Naive B cell (primary cell): ENCODE measurements at places on chromosomes 5 and 9.
A peak's percentile ranks its signal among the peaks of the same experiment; 100 is the strongest.

DNA sequence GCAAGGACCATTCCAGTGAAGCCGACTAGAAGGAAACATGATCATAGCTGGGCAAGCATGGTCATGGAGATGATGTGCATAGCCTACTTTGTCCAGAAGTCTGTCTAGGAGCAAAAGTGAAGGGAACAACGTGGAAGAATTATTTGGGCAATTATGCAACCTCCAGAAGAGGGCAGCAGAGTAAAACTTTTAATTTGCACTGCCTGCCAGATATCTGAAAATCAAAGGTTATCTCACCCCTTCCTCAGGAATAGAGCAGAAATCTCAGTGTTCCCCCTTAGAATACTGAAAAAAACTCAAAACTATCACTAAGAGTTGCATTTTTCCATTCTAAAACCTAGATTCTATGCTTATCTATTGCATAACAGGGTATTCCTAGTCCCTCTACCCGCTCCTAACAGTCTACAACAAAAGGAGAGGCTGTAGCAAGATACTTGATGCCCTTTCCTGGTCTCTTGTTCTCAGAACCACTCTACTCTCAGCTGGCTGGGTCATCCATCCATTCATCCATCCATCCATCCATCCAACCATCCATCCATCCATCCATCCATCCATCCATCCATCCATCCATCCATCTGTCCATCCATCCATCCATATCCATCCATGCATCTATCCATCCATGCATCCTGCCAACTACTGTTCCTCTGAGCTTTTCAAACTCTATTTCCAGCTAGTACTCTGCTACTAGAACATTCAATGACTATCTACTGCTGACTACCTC, 8.4 kb upstream of the SETD9 start:
- DNase-seq, result peak; percentile 46

- no peak for DNase-seq
Measured at GRCh38 chr5:21173526-21173925, 1185.5 kb upstream of the CDH18 start.

DNA sequence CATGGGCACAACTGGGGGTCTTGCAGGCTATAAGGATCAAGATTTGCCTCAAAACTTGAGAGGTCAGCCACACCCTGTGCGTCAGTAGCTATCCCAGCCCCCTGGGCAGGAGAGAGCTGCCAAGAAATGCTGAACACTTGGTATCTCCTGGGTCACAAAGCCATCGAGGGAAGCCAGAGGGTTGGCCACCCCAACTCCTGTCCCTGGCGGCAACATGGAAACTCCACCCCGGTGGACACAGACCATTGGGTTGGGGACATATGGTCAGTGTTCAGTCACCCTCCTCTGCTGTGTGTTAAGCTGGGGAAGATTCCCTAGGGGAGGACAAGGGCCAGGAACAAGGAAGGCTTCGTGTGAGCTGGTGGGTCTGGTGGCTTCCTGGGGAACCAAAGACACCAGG, 140.6 kb downstream of the C5orf15 start:
- no peak for DNase-seq

- DNase-seq, result no peak
Measured at GRCh38 chr9:15468145-15468544, 42.6 kb downstream of the PSIP1 start.

GRCh38 chr9:112378328-112379176, 1.4 kb upstream of the HSDL2 start:
- peak; percentile 7 for DNase-seq

DNA sequence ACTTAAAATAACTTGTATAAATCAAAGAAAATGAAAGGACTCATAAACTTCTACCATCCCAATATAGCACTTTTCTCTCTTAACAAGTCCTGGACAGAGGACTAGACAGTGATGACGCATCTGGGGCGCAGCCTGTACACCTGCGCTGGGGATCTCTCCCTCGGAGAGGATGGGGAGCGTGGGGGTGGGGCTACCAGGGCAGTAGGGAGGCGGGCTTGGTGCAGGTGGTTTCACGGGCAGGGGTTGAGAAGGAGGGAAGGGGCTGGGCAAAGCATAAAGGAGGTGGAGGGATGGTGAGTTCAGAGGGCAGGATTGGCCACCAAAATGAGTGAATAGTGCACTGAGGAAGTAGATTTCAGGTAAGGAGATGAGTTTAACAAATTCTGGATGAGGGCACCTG, 41.1 kb downstream of the STC2 start:
- no peak for DNase-seq

DNA sequence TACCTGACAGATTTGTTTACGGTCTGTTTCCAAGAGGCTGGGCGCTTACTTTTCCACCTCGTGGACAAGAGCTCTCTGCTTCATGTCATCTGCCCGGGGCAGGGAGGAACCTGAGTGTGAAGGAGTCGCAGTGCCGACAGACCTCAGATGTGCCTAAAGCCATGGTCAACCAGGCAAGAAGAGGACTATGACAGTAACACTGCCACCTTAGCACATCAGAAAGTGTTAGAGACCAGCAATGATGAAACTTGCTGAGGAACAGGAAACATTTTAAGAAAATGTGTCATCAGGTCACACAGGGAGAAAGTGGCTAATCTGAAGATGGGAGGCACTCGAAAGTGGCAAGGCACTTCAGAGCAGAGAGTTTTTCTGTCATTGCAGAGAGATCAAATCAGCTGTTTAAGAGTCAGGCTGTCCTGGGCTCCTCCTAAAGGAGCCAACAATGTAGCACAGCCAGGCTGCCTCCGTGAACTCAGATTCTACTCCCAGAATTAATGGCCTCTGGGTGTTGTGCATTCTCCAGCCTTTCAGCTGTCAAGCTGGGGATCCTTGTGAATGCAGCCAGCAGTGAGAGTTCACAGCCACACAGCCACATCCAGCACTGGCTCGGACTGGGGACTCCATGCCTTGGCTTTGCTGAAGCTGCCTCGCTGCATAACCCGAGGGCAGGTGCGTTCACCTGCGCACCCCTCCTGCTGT, 94.6 kb downstream of the RAPGEF1 start:
- no peak for DNase-seq

- no peak for DNase-seq
Measured at GRCh38 chr9:32424616-32425015, 40.2 kb downstream of the ACO1 start.

- no peak for DNase-seq
Measured at GRCh38 chr9:93133681-93134014, 403 bp downstream of the NINJ1 start.

DNA sequence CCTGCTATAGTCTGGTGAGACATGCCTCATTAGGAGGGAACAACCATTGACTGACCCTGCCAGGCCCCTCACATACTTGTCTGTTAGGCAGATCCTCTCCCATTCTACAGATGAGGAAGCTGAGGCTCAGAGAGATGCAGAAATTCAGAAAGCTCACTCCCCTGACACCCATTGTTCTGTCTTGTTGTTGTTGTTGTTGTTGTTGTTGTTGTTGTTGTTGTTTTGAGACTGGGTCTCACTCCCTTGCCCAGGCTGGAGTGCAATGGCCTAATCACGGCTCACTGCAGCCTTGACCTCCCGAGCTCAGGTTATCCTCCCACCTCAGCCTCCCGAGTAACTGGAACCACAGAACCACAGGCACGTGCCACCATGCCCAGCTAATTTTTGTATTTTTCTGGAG, 13.1 kb upstream of the CFAP157 start:
- no peak for DNase-seq

DNA sequence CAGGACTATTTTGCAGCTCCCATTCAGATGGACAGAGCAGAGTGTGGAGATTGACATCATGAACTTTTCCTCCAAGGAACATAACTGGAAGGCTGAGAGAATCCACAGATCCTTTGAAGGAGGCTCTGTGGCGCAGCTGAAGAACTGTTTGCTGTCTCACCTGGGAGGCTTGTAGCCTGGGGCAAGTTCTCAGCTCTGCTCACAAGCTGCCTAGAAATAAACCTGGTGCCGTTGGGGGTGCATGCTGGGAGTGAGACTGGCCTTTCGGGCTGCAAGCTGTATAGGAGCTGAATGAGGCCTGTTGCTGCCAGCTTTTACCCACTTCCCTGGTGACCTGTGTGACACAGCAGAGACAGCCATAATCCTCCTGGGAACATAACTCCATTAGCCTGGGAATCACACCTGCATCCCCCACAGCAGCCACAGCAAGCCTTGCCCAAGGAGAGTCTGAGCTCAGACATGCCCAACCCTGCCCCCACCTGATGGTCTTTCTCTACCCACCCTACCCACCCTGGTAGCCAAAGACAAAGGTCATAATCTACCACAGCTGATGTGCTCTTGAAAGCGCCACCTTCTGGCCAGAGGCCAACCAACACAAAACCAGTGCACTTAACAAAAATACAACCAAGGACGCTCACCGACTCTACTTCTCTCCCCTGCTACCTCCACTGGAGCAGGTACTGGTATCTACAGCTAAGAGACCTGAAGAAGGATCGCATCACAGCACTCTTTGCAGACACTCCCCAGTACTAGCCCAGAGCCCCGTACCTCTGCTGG, 205.1 kb upstream of the MRPS30 start:
- DNase-seq, result no peak

DNA sequence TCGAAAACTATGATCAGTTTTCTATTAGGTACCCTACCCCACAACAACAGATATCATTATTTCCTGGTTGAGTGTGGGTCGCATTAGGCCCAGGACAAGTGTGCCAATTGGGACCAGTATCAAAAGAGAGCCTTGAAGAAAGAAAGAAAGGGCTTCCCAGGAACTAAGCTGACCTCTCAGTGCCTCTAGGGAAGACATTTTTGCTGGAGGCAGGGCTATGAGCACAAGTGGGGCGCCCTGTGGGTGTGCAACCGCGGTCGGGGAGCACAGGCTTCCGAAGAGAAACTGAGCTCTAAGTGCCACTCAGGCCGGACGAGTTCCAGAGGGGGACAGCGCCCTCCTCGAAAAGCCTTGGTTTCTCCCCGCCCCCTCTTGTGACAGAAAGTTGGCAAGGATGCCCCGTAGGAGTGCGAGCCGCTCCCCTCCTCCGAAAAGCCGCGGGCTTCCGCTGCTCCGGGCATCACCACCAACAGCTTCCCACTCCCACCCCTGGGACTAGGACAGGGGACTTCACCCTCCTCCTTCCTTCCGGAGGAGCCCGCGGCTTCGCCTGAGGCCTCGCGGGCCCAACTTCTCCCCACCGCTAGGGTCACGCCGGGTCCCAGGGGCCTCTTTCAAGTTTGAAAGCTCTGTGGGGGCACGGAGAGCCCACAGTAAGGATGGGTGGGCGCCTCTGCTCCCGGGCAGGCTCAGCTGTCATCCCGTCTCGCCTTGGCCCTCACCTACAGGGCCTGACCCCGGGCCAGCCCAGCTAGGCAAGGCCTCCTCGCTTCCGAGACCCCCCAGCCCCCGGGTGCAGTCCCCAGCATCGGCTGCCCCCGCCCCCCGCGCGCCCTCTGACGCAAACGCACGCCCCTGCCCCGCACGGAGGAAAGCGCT, 2.0 kb downstream of the NR2F1-AS1 start:
- DNase-seq, result no peak

DNA sequence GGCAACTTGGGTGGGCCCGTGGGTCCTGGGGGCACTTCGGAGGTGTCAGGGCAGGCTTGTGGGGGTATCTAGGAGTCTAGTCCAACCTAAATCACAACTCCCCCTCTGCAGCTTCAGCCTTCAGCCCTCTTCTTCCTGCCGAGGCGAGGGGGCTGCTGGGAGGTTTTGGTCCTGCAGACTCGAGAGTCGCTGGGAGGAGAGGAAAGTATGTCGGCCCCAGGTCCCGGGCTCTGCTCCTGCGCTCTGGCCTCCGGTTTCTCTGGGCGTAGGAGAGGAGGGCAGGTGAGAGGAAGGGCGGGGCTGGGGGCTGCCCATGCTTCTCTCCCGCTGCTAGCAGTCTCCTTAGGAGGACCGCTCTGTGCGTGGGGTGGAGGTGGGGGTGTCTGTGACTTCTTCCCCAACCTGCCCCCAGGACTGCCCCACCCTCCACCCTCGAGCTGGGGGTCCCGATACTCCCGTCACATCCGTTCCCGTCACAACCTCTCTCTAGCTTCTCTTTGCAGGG, 139.8 kb upstream of the COL5A1 start:
- no peak for DNase-seq

- DNase-seq, result peak; percentile 40
Measured at GRCh38 chr9:99592834-99593574, 228.7 kb upstream of the NR4A3 start.

DNA sequence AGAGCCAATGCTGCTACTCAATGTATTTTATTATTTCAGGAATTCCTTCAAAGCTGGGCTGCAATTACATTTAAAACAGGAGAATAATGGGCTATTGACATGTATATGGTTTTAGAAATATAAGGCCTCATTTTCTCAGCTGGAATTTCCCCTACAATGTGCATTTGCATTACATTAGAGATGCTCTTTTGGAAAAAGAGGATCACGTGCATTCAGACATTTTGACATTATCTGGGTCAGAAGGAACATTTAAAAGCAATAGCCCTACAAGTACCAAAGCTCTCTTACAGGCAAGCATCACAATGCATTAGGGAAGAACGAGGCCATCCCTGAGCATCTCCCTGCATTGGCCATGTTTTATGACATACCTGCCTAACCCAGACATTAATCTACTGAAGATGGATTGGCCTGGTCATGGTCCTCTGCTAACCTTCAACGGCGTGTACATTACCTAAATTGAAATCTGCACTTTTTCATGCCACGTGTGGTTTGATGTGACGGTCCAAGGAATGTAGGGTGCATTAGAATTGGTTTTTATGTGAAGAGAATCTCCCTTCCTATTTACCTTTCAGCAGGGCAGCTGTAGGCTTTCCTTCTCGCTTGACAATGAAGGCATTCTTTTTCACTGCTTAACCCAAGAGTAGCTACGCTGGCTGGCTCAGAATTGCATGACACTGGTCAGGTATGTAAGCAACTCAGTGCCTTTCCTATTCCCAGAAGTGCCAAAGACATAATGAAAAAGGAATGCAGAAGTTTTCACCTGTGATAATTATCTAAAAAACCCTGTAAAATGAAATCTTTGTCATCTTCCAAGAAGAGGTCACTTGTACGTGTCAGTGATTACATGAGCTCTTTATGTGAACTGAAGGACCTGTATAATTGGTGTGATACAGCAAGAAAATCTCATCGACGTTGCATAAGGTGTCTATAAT, 212.3 kb upstream of the MPDZ start:
- no peak for DNase-seq

GRCh38 chr9:71519098-71519696, 249.1 kb downstream of the CEMIP2 start:
- no peak for DNase-seq

- no peak for DNase-seq
Measured at GRCh38 chr5:60395712-60396329, 304.1 kb downstream of the DEPDC1B start.

GRCh38 chr9:123318202-123318601, 37.8 kb upstream of the CRB2 start:
- no peak for DNase-seq

- DNase-seq, result peak; percentile 9
Measured at GRCh38 chr9:76302947-76303550, 91.2 kb downstream of the RFK start.

- DNase-seq, result no peak
Measured at GRCh38 chr5:29262339-29263123, 1931.0 kb upstream of the CDH6 start.

DNA sequence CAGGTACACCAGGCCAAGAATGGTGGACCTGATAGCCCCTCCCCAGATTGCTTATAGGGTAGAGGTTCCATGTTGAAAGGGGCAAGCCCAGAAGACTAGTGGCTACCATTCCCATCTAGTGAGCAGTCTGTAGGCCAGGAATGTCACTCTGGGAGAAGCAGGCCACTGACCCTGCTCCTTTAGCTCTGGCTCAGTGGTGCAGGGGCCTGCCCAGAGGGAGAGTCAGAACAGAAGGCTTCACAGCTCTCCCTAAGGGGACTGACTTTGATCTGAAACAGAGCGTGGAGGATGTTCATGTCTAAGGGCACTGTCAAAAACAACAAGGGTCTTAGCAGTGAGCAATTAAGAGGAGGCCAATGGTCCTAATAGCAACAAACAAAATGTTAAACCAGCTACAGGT, 81.7 kb downstream of the ZNF354C start:
- no peak for DNase-seq

- no peak for DNase-seq
Measured at GRCh38 chr9:98230789-98231188, 24.7 kb downstream of the TBC1D2 start.
